Stimulated activated CD4-positive, alpha-beta T cell treated with anti-CD3 and anti-CD28 coated beads, Interleukin-1b, Interleukin-23, amount 100 ng/mL, for 4 hours (primary cell): ENCODE measurements at places on chromosomes 1 and 21.

GRCh38 chr1:36349241-36349671 is 25.8 kb upstream of the EVA1B start:
- DNase-seq, result no peak

DNA sequence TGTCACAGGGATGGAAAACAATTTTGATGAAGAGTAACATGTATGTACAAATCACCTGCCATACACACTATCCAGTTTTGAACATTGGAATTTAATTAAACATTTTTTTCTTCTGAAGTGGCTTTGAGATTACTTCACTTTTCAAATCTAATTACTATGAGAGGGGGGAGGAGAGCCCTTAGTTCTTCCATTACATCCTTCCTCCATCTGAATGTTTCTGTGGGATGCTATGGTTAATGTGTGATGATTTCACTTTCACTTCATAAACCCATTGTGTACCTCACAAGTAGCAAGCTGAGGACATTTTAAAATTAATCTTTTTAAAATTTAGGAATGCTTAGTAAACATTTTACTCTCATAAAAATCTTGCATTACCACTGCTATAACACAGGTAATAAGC is 156.9 kb downstream of the RUNX1 start:
- DNase-seq, result no peak

GRCh38 chr21:35507181-35507759 is 458.2 kb upstream of the RUNX1 start:
- DNase-seq, result no peak

GRCh38 chr1:231691618-231692259 is 65.1 kb downstream of the DISC1 start:
- no peak for DNase-seq

DNA sequence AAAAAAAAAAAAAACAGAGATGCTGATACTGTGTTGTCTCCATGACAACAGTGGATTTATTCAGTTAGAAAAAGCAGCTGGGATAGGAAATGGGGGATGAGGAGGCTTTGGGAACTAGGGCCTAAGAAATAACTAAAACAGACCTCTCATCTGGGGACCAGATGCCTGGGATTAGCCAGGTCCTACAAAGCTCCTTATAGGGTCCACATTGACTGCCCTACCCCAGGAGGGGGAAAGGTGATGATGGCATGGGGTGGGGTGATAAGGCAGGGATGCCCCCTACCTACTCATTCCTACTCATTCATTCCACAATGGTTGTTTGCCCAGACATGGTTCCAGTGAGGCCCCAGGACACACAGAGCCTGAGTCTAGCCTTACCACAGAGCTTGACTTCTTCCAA is 131.2 kb downstream of the PLXNA2 start:
- no peak for DNase-seq
